A549 treated with DMSO at 1 μM for 4 hours (cell line): ENCODE measurements at places on chromosomes 1 and 21. TPM values are rescaled to one million over a fixed set of nuclear protein-coding genes. Genes with fewer than 3 reads are reported as not detected.

Gene SELL
- 0.10 to 0.34 TPM (median 0.26 TPM) in 5 replicates for total RNA-seq

Gene KIRREL1
- total RNA-seq, result 33.0 to 43.5 TPM (median 40.7 TPM) in 5 replicates

Gene MYOG
- not detected in 5 replicates for total RNA-seq

Gene GPR37L1
- total RNA-seq, result 0.13 to 0.22 TPM (median 0.15 TPM) in 5 replicates

Gene CACNA1E
- total RNA-seq, result 0.01 TPM in 1 of 5 replicates, not detected in the others

Gene TPR
- total RNA-seq, result 45.7 to 51.6 TPM (median 49.3 TPM) in 5 replicates

Gene OR2L8
- total RNA-seq, result not detected in 5 replicates

Gene NFASC
- 1.5 to 2.4 TPM (median 1.8 TPM) in 5 replicates for total RNA-seq

Gene RPE65
- total RNA-seq, result not detected in 5 replicates

Gene NDUFS5
- total RNA-seq, result 391 to 529 TPM (median 406 TPM) in 5 replicates

Gene ARID1A
- total RNA-seq, result 31.2 to 35.2 TPM (median 35.0 TPM) in 5 replicates

Gene FAM110D
- total RNA-seq, result 0.03 to 0.07 TPM (median 0.04 TPM) in 3 of 5 replicates, not detected in the others

Gene GBP1
- 0.07 to 0.16 TPM (median 0.10 TPM) in 4 of 5 replicates, not detected in the other for total RNA-seq

Gene C1orf53
- total RNA-seq, result 6.2 to 7.7 TPM (median 6.3 TPM) in 5 replicates

Gene TDRKH
- 5.2 to 6.9 TPM (median 6.5 TPM) in 5 replicates for total RNA-seq
